Eye (tissue), 1 donor: ENCODE measurements at places on chromosomes 2 and 18.

- DNase-seq: no peak
These were observed 816.2 kb downstream of the NRXN1 start for GRCh38 chr2:50215736-50216135.

DNA sequence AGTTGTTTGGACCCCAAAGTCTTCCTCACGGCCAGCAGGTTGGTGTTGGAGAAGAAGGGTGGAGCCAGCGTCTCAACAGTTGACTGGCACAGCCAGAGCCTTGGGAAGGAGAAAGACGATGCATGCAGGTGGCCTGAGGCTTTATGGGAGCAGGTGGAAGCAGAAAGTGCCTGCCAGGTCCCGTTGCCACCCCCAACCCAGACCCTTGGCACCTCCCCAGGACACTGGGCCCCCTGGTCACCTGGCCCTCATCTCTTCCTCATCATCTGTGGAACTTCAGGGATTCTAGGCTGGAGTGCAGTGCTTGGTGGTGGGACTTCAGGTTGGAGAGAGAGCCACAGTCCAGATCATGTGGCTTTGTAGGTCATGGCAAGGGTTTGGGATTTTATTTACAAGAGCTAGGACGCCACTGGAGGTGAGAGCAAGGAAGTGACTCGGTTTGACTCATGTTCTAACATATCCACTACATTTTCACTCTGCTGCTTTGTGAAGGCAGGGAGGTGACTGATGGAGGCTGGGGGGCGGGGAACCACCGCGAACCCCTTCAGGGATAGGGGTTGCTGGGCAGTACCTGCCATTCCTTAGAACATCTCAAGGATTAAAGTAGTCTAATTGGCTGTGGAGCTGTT, 62.5 kb upstream of the B3GNT7 start:
- DNase-seq: no peak

GRCh38 chr18:3794537-3795348, 344.8 kb downstream of the TGIF1 start:
- DNase-seq: no peak

- no peak for DNase-seq
These were observed 179.0 kb downstream of the LPIN1 start for GRCh38 chr2:11925295-11926066.

DNA sequence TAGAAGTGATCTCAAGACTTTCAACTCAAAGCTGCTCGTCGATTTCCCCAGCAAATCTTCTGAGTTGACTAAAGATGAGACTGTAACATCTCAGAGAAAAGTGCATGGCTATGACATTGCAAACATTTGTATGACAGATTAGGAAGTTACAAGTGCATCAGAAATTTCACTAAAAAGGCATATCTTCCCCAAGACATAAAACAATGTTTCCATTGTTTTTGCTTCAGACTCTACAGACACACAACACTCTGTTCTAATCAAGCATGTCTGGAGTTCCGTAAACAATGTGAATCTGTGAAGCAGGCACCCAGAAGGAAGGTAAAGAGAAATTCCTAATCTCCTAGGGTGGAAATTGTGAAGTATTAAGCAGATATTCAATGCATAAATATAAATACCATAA, 144.6 kb upstream of the LYPD1 start:
- no peak for DNase-seq

GRCh38 chr2:105660489-105660888, 84.2 kb upstream of the NCK2 start:
- no peak for DNase-seq

GRCh38 chr18:10896851-10897250, 252.5 kb downstream of the PIEZO2 start:
- no peak for DNase-seq
